ENCODE measurements at places on chromosomes 6 and 20.

DNA sequence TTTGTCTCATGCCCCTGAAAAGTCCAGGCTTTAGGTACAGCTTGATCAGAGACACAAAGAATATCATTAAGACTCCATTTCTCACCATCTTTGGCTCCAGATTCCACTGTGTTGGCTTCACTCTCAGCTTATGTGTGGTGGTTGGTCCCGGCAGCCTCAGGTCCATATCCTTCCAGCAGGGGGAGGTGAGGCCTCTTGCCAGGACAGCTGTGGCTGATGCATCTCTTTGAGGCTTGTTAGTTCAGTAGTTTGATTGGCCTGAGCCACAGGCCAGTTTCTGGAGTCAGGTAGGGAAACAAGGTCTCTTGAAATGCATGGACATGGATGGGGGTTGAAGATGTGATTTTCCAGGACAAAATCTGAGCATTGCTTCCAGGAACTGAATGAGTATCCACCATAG is 62.4 kb downstream of the JAG1 start:
- no peak for DNase-seq

GRCh38 chr6:143734641-143735063 is 56.9 kb downstream of the PHACTR2 start:
- no peak for DNase-seq

DNA sequence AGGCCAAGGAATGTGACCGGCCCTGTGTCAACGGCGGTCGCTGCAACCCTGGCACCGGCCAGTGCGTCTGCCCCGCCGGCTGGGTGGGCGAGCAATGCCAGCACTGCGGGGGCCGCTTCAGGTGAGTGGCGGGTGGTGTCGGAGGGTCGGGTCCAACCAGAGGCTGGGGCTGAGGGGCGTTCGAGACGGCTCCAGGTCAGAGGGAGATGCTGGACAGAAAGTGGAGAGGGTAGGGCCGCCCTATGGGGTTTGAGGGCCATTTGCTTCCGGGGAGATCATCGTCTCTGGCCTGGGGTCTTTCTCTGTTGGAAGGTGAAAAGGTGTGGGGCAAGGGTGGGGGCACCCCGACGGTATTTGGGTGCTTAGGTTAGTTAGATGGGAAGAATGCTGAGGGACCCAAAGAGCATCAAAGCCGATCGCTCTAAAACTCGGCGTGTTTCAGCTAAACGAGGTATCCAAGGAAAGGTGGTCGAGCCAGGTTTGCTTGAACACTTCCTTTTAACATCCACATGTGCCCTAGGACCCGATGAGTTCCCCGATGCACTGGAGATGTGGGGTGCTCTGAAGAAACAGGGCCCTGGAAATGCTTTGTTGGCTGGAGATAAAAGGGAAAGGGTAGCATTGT is 691 bp downstream of the ATRN start:
- no peak for DNase-seq

GRCh38 chr6:47944846-47945245 is 163.0 kb downstream of the OPN5 start:
- no peak for DNase-seq

DNA sequence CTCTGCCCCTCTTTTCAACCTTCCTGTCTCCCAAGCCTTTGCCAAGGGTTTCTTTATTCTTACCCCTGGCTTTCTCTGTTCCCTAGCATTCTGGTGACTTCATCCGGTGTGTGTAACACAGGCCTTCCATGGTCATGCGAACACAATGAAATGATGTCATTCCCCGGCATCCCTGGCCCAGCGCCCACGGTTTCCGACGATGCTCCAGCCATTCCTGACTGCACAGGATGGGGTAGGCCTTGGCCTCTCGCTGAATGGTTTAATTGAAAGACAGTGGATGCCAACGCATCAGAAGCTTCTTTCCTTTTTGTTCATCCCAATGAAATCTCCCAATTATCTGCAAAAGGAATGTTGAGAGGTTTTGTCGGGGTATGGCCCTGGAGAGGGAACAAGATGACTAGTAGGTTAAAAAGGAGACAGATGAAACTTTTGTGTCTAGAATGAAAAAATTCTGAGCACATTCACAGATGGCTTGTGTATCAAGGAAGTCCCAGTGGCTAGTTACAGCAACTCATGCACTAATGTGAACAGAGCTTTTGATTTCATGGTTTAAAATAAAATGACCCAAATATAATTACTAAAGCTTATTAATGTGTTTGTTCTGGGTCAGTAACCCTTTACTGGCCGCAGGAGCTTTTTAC is 655.0 kb downstream of the QKI start:
- DNase-seq = no peak

- DNase-seq = no peak
Observed at GRCh38 chr6:34275128-34275804, 26.5 kb upstream of the SMIM29 start.

GRCh38 chr20:35499271-35499670 is 30.2 kb downstream of the C20orf173 start:
- DNase-seq = no peak

GRCh38 chr20:10239954-10240353 is 21.3 kb downstream of the SNAP25 start:
- DNase-seq = peak; percentile 42

DNA sequence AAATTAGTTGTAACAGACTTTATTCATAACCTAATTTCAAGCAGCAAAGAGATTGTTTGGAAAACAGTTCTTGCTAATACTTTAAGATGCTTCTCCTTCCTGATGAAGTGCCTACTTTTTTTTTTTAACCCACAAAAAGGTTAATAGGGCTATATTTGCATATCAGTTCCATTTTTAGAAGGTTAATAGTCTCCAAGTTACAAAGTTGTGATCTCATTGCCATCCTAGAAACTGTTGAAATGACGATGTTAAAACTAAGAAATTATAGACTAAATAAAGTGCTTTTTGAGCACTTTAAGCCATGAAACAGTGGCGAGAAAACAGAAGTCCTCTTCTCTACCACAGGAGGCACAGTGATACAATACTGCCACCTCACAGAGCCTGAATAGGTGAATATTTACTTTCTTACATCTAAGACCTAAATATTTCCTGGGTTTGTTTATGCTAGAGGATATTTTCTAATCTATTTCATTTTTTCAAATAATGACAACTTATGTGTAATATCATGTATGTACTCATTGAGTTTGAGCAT is 5.3 kb downstream of the RNF144B start:
- no peak for DNase-seq

GRCh38 chr6:106257195-106257594 is 68.4 kb downstream of the ATG5 start:
- no peak for DNase-seq

DNA sequence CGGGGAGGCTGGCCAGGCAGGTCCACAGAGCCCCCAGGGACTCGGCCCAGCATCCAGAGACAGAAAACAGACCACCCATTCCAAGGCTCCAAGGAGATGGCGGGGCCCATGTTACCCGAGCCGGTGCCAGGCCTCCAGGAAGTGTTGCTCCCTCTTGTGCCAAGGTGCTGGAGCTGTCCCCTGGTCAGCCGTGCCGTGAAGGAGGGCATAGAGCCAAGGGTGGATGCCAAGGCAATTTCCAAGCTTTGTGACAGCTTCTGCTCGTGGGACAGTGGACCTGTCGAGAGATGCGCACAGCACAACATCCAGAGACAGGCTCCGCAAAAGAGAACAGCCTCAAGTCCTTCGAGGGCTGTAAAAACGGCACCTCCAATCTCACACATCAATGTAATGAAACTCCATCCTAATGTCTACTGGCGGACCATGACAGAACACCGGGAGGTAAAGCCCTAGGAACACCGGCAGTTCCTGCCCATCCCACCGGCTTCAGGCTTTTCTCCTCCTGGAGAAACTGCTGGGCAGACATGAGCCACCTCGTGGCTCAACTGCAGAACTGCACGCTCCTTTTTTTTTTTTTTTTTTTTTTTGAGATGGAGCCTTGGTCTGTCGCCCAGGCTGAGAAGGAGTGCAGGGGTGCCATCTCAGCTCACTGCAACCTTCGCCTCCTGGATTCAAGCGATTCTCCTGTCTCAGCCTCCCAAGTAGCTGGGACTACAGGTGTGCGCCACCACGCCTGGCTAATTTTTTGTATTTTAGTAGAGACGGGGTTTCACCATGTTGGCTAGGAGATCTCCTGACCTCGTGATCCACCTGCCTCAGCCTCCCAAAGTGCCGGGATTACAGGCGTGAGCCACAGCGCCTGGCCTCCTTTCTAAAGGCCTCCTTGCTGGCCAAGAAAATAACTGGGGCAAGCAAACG is 30.9 kb upstream of the AVP start:
- DNase-seq = peak; percentile 15

- DNase-seq = no peak
Observed at GRCh38 chr6:167990016-167990945, 7.2 kb upstream of the KIF25 start.

- no peak for DNase-seq
Observed at GRCh38 chr20:58669287-58670006, 18.4 kb downstream of the STX16 start.

- peak; percentile 74 for DNase-seq
Observed at GRCh38 chr20:25310268-25310920, 62.5 kb downstream of the PYGB start.

- DNase-seq = no peak
Observed at GRCh38 chr6:2940010-2940850, 31.1 kb downstream of the SERPINB6 start.

GRCh38 chr20:49470922-49471321 is 11.5 kb downstream of the KCNB1 start:
- DNase-seq = no peak

DNA sequence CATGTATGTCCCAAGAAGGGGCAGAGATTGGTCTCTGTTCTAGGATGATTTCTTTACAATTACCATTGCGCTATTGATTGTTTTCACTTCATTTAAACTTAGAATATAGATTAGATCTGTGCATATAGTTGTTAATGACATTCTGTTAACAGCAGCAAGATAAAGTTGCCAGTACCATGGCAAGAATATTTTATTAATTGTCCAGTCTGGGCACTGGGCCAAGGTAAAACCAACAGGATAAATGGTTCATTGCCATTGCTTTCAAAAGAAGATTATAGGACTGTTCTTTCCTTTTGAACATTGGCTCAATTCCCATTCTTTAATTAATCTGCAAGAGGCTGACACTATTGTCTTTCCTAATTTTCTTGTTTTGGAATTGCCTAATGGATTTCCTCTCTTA is 592.4 kb downstream of the RFPL4B start:
- no peak for DNase-seq

- DNase-seq = no peak
Observed at GRCh38 chr6:37665304-37665703, 32.4 kb downstream of the MDGA1 start.

- DNase-seq = no peak
Observed at GRCh38 chr6:98920904-98921431, 26.8 kb downstream of the FBXL4 start.

DNA sequence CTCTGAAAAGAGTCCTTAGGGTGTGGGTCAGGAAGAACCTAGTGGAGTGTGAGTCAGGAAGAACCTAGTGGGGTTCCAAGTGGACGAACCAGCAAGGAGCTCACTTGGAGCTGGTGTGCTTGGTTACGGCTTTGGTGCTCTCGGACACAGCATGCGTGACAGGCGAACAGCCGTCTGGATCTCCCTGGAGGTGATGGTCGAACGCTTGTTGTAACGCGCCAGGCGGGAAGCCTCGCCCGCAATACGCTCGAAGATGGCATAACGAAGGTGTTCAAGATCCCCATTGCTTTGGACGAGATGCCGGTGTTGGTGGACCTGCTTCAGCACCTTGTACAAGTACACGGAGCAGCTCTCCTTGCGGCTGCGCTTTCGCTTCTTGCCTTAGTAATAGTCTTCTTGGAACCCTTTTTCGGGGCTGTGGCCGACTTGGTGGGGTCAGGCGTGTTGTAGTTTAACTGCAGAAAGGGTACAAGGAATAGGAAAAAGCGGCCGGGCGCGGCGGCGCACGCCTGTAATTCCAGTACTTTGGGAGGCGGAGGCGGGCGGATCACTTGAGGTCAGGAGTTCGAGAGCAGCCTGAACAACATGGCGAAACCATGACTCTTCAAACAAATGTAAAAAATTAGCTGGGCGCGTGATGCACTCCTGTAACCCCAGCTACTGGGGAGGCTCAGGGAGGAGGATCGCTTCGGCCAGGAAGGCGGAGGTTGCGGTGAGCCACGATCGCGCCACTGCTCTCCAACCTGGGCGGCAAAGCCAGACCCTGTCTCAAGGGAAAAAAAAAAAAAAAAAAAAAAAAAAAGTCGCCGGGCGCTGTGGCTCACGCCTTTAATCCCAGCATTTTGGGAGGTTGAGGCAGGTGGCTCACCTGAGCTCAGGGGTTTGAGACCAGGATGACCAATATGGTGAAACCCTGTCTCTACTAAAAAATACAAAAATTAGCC is 48.0 kb downstream of the OR2B2 start:
- DNase-seq = no peak

Measured in mucosa of descending colon (tissue), 3 donors.